ENCODE measurements at places on chromosomes 3 and 15.
A peak's percentile ranks its signal among the peaks of the same experiment; 100 is the strongest.

DNA sequence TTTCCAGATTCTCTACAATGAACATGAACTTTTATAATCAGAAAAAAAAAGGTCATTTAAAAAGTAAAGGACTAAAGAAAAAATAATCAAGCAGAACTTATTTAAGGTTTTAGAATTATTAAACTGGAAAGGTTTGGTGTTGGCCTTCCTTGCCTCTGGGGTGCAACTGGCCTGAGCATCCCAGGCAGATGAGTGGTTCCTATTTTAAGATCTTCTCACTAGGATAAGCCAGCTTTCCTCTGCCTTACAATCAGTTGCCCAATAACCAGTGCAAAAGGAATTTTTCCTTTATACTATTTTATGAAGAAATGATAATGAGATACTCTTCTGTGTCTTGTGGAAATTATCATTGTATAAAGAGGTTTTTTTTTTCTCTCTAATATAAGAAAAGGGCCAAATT is 56.6 kb downstream of the SEC22A start:
- peak; percentile 25 for DNase-seq

- peak; percentile 62 for DNase-seq
These were observed 205.2 kb downstream of the RBMS3 start for GRCh38 chr3:29486096-29486495.

- DNase-seq = no peak
These were observed 16.3 kb upstream of the TRPM7 start for GRCh38 chr15:50702762-50703334.

GRCh38 chr15:42090781-42091180 is 3.6 kb downstream of the PLA2G4D start:
- DNase-seq = no peak

DNA sequence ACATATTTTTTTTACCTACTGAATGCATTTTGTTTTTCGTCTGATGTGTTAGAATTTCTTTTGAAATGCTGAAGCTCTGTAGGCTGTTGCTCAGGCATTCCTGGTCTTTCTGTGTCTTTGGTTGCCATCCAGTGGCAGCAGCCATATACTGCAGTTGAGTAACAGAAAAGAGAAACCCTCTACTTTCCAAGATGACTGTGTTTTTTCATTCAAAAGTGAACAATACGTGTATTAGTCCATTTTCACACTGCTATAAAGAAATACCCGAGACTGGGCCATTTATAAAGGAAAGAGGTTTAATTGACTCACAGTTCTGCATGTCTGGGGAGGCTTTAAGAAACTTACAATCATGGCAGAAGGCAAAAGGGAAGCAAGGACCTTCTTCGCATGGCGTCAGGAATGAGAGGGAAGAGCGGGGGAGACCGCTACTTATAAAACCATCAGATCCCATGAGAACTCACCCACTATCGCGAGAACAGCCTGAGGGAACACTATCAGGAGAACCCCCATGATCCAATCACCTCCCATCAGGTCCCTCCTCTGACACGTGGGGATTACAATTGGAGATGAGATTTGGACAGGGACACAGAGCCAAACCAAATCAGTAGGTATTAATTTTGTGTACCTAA is 4.7 kb upstream of the GOLGA8B start:
- DNase-seq = peak; percentile 72

- peak; percentile 49 for DNase-seq
These were observed 1032.1 kb downstream of the NTRK3 start for GRCh38 chr15:87224404-87224803.

GRCh38 chr3:134795746-134796280 is 753 bp downstream of the EPHB1 start:
- DNase-seq = peak; percentile 51

DNA sequence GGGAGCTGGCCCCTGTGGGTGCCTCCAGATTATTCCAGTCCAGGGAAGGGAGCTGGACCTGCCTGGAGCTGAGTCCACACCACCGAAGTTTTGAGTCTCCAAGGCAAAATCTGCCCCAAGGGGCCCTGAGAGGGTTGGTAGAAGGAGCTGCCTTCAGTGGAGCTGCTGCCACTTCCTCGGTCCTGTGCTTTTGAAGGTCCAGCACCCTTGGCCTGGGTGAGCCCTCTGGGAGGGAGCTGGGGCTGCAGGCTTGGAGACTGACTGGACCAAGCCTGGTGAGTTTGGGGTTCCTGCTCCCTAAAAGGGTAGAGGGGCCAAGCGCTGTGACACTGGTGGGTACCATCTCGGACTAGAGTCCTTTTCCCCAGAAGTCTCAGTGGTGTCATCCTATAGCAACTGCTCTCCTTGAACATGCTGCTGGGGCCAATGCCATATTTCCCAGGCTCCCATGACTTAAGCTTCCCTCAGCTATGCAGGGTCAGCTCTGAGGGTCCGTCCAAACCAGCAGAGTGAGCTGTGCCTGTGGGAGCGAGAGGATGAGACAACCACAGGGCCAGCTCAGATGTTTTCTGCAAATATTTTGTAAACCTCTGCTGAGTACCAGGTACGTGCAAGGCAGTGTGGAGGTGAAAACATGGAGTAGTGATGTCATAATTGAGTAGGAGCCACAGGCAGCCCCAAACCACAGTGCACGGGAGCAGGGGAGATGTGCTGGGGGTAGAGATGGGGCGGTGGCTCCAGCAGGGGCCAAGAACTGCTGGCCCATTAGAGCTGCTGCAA is 96.0 kb downstream of the ABHD5 start:
- no peak for DNase-seq

DNA sequence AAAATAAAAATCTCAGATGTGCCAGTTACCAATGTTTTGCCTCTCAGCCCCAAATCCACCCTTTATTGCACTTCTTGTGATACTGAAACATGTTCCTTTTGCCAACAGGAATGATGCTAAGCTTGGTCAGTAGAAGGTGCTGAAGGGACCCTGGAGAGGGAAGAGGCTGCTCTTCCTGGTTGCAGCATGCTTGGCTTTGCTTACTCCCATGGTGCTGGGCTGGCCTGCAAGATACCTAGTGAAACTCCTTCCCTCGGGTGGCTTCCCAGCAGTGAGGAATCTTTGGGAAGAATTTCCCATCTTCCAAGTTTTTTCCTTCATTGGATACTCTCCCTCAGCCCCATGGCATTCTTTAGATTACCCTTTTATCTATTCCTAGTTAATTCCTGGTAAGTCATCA is 151.8 kb upstream of the TGFBR2 start:
- DNase-seq = no peak

- DNase-seq = peak; percentile 65
These were observed 9.8 kb downstream of the RAB27A start for GRCh38 chr15:55279746-55280351.

Data from AG20443 (cell line).